ENCODE measurements at places on chromosomes 7 and 10.

DNA sequence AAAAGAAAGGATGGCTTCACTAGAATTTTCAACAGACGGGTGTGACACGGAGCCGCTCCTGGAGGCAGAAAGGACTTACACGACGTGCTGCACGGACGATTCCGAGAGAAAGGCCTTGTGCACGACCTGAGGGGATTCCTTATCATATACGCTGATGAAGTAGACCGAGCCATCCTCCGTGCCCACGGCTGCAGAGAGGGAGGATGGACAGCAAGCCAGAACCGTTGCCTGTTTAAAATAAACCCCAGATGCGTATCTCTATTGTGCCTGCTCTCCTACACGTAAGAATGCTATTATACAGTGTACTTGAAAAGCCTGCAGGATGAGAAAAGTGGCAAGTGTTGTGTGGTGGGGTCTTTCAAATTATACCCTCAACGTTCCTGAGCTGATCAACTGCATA lies 38.4 kb downstream of the CFAP43 start:
- no peak for DNase-seq

DNA sequence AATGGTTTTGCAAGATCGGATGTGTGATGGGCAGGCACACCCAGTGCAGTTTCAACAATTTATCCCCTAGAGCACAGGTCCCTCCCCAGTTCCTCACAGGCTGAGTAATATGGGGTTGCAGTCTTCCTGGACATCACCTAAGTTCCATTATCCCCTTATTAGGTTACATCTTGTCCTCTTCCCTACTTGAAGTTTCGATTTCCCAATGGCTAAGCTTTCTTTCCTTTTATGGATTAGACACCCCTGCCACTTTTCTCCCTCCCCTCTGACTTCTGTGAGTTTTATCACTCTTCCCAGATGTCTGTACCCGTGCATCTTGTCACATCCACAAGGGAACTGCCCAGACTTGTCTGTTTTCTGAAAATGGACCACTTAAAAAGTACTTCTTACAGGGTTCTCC lies 2.4 kb upstream of the NIPSNAP2 start:
- peak; percentile 5 for DNase-seq

- DNase-seq: no peak
These were observed 171.8 kb downstream of the MLLT10 start for GRCh38 chr10:21705828-21706176.

DNA sequence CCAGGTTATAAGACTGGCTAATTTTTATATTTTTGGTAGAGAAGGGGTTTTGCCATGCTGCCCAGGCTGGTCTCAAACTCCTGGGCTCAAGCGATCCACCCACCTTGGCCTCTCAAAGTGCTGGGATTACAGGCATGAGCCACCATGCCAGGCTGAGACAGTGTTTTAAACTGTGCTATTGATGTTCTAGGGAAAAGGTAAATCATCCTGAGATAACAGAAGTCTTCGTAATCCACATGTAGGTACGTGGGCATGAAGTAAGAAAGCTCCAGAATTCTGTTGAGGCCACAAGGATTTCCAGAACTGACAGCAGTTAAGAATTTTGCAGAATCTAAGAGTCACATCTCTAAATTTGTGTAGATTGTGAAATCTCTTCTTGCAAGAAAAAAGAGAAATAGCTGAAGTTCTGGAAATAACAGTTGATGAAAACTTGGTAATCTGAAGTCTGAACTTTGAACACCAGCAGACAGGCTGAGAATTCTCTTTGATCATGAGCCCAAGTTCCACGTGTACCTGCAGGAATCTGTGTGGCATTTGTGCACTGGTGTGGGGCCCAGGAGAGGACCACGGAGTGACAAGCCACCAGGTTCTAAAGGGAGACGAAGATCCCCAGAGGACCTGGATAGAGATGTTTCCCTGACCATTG lies 24.6 kb downstream of the C7orf33 start:
- no peak for DNase-seq

DNA sequence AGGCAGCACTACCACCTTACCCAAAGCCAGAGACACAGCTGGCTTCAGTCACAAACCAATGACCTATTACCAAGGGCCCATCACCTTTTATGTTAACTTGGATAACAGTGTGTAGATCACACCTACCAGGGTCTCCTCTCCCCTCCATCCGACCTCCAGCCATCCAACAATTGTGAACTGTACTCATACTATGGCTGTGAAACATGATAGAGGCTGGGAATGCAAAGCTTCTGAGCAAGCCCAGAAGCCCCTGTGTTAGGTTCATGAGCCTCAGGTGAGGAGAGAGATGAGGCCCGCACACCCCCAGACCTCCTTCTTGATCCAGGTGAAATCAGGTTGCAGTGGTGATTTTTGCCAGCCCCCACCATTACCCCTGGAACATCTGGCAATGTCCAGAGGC lies 47.7 kb downstream of the PNLIPRP2 start:
- no peak for DNase-seq

GRCh38 chr10:118742782-118743181 lies 12.0 kb downstream of the CACUL1 start:
- peak; percentile 8 for DNase-seq

DNA sequence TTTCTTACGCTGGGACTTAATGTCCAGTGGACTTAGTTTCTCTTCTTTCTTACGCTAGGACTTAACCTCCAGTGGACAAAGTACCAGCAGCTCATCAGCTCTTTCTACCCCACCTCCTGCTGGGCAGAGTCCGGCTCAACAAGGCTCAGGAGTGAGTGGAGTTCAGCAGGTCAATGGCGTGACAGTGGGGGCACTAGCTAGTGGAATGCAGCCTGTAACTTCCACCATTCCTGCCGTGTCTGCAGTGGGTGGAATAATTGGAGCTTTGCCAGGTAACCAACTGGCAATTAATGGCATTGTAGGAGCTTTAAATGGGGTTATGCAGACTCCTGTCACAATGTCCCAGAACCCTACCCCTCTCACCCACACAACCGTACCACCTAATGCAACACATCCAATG lies 199.7 kb downstream of the MLLT10 start:
- no peak for DNase-seq

DNA sequence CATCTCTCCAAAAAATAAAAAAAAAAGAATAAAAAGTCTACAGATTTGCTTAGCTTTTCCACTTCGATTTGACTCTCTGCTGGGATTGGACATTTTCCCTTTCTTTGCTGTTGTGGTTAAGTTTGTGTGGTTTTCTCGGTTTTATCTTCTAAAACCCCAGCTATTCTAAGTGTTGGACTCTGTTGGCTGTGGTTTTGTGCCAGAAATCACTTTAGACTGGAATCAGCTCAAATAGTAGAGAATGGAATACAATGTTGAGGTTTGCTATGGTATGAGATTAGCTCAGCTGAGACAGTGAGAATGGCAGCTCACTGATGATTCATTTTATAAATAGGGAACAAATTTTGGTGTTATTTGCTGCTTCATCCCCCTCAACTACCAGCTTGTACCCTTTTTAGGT lies 116.0 kb downstream of the BUB3 start:
- peak; percentile 46 for DNase-seq

DNA sequence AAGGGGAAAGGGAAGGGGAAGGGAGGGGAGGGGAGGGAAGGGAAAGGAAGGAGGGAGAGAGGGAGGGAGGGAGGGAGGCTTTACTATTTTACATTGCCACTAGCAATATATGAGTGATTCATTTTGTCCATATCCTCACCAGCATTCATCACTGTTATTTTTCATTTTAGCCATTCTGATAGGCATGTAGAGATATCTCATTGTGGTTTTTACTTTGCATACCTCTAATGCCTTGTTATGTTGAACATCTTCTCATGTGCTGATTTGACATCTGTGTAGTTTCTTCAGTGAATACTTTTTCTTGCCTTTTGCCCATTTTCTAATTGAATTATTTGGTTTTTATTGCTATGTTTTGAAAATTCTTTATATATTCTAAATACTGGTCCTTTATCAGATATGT lies 52.7 kb downstream of the GCC1 start:
- DNase-seq: peak; percentile 16

DNA sequence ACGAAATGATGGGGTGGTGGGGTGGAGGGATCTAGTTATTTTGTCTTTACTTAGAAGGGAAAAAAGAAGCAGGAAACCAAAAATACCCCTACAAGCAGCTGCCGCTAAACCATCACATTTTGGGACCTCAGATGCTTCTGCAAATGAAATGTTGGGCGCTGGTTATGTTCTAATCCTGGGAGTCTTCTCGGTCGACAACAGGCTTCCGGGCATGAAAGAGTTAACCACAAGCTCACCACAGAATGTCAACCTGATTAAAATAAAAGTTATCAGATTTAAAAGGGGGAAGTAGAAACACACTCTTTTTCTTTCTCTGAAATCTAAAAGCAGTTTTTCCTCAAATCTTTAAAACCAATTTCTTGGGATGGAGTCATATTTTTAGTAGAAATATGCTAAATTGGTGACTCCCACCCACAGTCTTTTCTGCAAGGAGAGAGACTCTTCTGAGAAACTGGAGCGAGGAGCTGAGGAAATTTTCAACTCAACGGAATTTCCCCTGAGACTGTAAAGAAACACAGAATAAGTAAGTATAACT lies 16.8 kb downstream of the IL2RA start:
- no peak for DNase-seq

GRCh38 chr10:49180444-49180860 lies 7.7 kb downstream of the TMEM273 start:
- DNase-seq: no peak

DNA sequence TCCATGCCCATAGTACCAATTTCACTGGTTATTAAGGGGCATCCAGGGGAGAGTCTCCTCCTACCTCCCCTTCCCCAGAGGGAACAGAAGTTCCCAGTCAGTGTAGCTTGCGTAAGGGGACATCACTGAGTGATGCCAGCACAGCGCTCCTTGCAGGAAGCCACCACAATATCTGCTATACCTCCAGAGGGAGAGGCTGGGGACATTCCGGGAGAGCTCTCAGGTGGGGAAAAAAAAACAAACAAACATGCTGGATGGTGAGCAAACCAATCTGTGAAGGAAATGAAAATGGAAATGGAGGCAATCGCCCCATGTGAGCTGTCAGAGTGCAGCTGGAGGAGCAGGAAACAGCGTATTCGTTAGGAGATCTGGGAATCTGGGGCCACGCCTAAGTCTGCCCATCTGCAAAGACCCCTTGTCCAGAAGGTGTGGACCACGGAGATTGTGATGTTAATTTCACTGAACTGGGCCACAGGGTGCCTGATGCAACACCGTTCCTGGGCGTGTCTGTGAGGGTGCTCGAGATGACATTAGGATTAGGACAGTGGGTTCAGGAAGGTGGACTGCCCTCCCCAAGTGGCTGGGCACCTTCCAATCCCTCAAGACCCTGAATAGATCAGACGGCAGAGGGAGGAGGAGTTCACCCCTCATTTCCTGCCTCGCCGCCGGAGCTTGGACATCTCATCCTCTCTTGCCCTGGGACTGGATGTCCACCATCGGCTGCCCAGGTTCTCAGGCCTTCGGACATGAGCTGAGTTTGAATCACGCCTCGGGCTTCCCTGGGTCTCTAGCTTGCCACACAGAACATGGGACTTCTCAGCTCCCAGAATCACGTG lies 30.5 kb downstream of the GNA12 start:
- DNase-seq: no peak

GRCh38 chr7:143492799-143493739 lies 15.4 kb downstream of the TAS2R41 start:
- peak; percentile 72 for DNase-seq

GRCh38 chr7:111919631-111920179 lies 286.5 kb downstream of the DOCK4 start:
- peak; percentile 17 for DNase-seq

- DNase-seq: no peak
These were observed 77.9 kb downstream of the CARD11 start for GRCh38 chr7:2965745-2966270.

- no peak for DNase-seq
These were observed 34.2 kb upstream of the C10orf90 start for GRCh38 chr10:126704649-126705048.

- peak; percentile 8 for DNase-seq
These were observed 13.5 kb upstream of the MSRB2 start for GRCh38 chr10:23081891-23082290.
